ENCODE measurements at places on chromosomes 3 and 15. TPM values are rescaled to one million over a fixed set of nuclear protein-coding genes. Genes with fewer than 3 reads are reported as not detected.

GRCh38 chr15:38130740-38131498 lies 121.7 kb upstream of the SPRED1 start:
- DNase-seq: peak; percentile 81

- DNase-seq: no peak
Observed at GRCh38 chr3:190370369-190370768, 17.6 kb upstream of the CLDN16 start.

GRCh38 chr3:146813496-146813895 lies 208.3 kb upstream of the PLSCR5 start:
- DNase-seq: no peak

- no peak for DNase-seq
Observed at GRCh38 chr3:18791752-18792151, 356.6 kb upstream of the KCNH8 start.

- no peak for DNase-seq
Observed at GRCh38 chr3:98003306-98003969, 31.2 kb upstream of the RIOX2 start.

- peak; percentile 71 for DNase-seq
Observed at GRCh38 chr3:66450390-66451022, 50.3 kb downstream of the LRIG1 start.

- no peak for DNase-seq
Observed at GRCh38 chr15:100131321-100132224, 210.2 kb downstream of the ADAMTS17 start.

- peak; percentile 68 for DNase-seq
Observed at GRCh38 chr15:32730677-32731654, 13.2 kb downstream of the GREM1 start.

DNA sequence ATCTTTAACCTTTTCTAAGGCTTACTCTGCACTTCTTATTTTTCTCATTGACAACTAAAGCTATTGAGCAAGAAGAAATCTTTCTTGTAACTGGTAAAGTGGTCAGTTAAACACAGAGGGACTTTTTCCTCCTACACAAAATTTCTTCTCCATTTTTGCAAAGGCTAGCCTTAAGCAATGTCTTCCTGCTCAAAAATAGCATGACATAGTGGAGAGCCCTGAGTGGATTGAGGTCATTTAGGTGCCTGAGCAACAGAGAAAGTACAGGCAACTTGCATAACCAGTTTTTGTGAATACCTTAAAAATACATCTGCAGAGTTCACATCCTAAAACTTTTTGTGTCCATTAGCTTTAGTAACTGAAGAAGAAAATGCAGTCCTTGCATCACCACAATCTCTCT lies 144.7 kb upstream of the TTC14 start:
- DNase-seq: no peak

GRCh38 chr3:138549179-138549977 lies 44.7 kb downstream of the CEP70 start:
- DNase-seq: no peak

The RYR3 gene
- 2.0 TPM for total RNA-seq

The CPNE9 gene
- total RNA-seq: 0.37 TPM

The HACD3 gene
- total RNA-seq: 80.5 TPM
